Activated CD4-positive, alpha-beta T cell treated with anti-CD3 and anti-CD28 coated beads for 4 hours (primary cell): ENCODE measurements at places on chromosomes 16 and 17.

DNA sequence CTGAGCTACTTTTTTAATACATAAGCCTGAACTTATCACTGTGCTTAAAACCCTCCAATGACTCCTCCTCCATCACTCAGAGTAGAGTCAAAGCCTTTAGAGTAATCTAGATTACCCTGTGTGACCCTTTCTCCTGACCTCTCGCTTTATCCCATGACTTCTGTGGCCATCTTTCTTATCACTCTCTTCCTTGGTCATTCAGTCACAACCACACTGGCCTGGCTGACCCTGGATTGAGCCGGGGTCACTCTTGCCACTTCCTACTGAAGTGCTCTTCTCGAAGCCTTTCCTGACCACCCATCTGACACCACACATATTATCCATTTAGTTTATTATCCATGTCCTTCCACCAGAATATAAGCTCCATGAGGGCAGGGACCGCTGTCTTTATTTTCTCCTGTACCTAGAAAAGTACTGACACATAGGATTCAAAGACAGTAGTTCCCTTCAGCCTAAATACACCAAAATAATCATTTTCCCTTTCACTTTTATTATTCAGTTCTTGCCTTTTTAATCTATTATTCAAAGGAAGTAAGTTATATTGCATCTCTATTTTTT is 28.0 kb upstream of the ABCA9 start:
- DNase-seq = no peak

GRCh38 chr17:81008140-81008539 is 16.5 kb downstream of the CHMP6 start:
- no peak for DNase-seq

GRCh38 chr16:51818342-51818944 is 667.4 kb upstream of the SALL1 start:
- no peak for DNase-seq

DNA sequence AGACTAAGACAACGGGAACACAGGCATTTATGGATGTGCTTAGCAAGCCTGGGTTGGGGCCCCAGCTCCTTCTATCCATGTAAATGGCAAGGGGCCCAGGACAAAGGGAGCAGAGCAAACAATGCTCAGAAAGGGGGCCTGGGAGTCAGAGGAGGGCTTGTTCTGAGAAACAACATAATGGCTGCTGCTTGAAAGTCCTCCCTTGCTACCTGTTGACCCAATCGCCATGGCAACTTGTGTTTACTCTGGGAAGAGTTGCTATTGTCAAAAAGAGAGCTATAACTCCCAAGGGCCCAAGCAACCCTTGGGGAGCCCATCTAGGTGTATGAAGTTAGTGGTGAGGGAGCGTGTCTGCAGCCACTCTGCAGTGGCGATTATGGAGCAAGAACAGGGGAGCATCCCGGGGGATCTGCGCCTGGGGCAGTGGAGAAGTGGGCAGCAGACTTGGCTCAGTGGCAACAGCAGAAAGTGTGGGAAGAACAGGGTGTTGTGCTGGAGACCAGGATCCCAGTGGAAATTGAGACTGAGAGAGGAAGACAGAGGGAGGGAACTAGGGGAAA is 118.7 kb upstream of the NLRP1 start:
- DNase-seq = no peak
